Activated naive CD4-positive, alpha-beta T cell treated with anti-CD3 and anti-CD28 coated beads, Interleukin-2, amount 10 ng/mL, durations not matched to agents 7 days and 5 days (primary cell): ENCODE measurements at places on chromosomes 5 and 9.

- no peak overlapping the region for H3K4me3 ChIP-seq
- no peaks in the 10 kb centered on the region for H3K27me3 ChIP-seq
- no peak overlapping the region for H3K27ac ChIP-seq
- peaks cover 13% of the 10 kb centered on the region for H3K4me1 ChIP-seq
- DNase-seq: no peak
Observed at GRCh38 chr9:78325846-78326360, 29.0 kb downstream of the PSAT1 start.

- H3K27ac ChIP-seq: no peak overlapping the region
- no peak overlapping the region for H3K4me3 ChIP-seq
- no peak for DNase-seq
- H3K4me1 ChIP-seq: no peaks in the 10 kb centered on the region
- H3K36me3 ChIP-seq: peaks cover 13% of the 10 kb centered on the region
- H3K27me3 ChIP-seq: no peaks in the 10 kb centered on the region
Observed at GRCh38 chr9:5696884-5697283, 68.0 kb downstream of the RIC1 start.

GRCh38 chr5:144385597-144385996 is 214.9 kb downstream of the KCTD16 start:
- H3K27ac ChIP-seq: no peak overlapping the region
- no peaks in the 10 kb centered on the region for H3K4me1 ChIP-seq
- H3K4me3 ChIP-seq: no peak overlapping the region

DNA sequence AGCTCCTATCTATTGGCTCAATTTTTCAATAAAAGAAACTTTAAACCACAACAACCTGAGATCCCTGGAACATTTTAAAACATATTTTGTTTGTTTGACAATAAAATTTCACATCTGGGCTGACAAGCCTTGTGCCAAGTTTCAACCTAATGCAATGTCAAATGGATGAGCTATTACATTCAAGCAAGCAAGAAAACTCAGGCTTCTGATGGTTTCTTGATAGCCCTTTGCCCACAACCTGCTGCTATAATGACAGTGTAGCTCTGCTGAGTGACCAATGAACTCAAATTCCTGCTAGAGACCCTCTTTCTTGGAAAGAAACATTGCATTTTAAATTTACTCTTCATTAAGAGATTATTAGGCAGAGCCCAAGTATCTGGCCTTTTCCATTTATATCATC is 472.9 kb downstream of the ARHGEF28 start:
- no peaks in the 10 kb centered on the region for H3K36me3 ChIP-seq
- H3K27ac ChIP-seq: no peak overlapping the region
- no peak overlapping the region for H3K4me3 ChIP-seq
- no peaks in the 10 kb centered on the region for H3K4me1 ChIP-seq
- peaks cover 3% of the 10 kb centered on the region for H3K27me3 ChIP-seq

DNA sequence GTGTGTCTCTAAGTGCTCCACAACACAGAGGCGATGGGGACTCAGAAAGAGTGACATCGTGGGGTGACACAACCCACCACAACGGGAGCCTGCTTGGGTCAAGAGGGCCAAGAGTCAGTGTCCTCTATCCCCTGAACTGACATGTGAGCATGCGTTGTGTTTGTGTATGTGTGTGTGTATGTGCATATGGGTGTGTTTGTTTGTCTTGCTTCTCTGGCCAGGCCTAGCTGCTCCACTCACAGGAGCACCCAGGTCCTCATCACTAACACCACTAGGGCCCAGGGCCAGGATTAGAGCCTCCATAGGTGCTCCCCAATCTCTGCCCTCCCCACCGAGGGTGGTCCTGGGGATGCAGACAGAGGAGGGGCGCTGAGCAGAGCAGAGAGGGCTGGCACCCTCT is 115.0 kb upstream of the CTSV start:
- no peak overlapping the region for H3K27ac ChIP-seq
- H3K4me3 ChIP-seq: no peak overlapping the region
- H3K27me3 ChIP-seq: no peaks in the 10 kb centered on the region
- no peak for DNase-seq
- no peaks in the 10 kb centered on the region for H3K4me1 ChIP-seq

- H3K27ac ChIP-seq: no peak overlapping the region
- no peaks in the 10 kb centered on the region for H3K36me3 ChIP-seq
- H3K27me3 ChIP-seq: no peaks in the 10 kb centered on the region
- H3K4me1 ChIP-seq: no peaks in the 10 kb centered on the region
- no peak overlapping the region for H3K4me3 ChIP-seq
Observed at GRCh38 chr5:61089351-61089750, 72.9 kb downstream of the SMIM15 start.

DNA sequence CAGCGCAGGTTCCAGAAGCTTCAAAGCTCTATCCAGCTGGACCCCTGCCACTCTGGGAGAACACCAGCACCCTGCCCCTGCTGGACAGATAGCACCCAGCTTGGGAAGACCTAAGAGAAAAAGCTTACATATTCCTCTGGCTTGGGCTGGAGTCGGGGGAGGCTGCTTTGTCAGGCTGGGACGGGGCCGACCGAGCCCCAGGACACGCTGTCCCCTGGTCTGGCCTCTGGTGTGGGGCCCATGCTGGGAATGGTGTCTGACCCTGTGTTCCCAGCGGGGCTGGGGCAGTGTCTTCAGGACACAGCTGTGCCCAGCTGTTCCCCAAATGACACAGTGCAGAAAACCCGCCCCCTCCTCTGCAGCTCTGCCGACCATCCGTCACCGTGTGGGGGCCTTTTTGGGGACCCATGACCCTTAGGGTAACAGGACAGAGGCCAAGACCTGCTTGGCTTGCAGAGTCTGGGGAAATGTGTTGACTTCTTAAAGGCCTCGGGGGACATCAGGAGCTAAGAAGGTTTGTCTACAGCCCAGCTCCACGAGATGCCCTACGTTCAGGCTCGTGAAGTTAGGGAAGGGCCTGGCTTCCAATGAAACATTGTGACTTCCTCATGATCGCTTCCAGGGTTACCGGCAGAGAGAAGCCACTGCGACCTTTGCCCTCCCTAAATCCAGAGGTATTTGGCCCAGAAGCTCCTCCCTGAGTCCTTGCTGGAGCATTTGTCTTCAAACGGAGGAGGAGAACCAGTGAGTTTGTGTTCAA is 20.4 kb upstream of the SLC2A6 start:
- no peaks in the 10 kb centered on the region for H3K4me1 ChIP-seq
- DNase-seq: no peak
- H3K4me3 ChIP-seq: no peak overlapping the region
- no peaks in the 10 kb centered on the region for H3K36me3 ChIP-seq

- no peak overlapping the region for H3K27ac ChIP-seq
- H3K4me1 ChIP-seq: no peaks in the 10 kb centered on the region
- no peak overlapping the region for H3K4me3 ChIP-seq
- H3K27me3 ChIP-seq: no peaks in the 10 kb centered on the region
Observed at GRCh38 chr5:68548959-68549676, 333.6 kb downstream of the PIK3R1 start.

DNA sequence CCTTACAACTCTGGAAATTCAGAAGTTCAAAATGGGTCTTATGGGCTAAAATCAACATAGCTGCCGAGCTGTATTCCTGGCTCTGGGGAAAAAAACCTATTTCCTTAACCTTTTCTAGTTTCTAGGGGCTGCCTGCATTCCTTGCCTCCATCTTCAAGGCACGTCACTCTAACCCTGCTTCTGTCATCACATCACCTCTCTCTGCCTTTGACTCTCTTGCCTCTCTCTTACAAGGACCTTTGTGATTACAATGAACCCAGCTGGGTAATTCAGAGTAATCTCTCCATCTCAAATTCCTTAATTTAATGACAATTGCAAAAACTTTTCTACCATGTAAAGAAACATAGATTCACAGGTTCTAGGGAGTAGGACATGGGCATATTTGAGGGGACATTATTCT is 103.1 kb upstream of the SMC2 start:
- H3K4me3 ChIP-seq: no peak overlapping the region
- no peaks in the 10 kb centered on the region for H3K4me1 ChIP-seq
- no peaks in the 10 kb centered on the region for H3K27me3 ChIP-seq
- DNase-seq: no peak

GRCh38 chr5:1108023-1108864 is 3.6 kb downstream of the SLC12A7 start:
- peaks cover 21% of the 10 kb centered on the region for H3K36me3 ChIP-seq
- H3K4me3 ChIP-seq: peak overlapping the region; percentile 44
- peak overlapping the region; percentile 98 for H3K27ac ChIP-seq
- peaks cover 72% of the 10 kb centered on the region for H3K4me1 ChIP-seq
- DNase-seq: no peak

DNA sequence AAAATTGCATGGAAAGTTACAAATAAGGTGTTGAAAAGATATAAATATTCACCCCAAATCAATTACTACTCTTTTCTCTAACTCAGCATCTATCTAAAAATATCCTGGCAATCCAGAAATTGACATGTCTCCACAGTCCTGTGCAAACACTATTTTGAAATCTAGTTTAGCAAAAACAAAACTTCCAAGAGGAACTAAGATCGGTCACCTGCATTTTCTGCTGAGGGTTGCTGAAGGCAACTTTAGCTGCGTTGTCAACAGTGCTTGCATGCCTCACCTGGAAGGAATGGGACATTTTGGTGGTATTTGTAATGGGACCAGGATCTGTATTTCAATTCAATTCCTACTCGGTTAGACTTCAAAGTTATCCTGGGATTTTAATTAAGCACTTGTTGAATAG is 398.3 kb downstream of the NTRK2 start:
- no peak overlapping the region for H3K27ac ChIP-seq
- H3K4me1 ChIP-seq: no peaks in the 10 kb centered on the region
- DNase-seq: no peak
- H3K27me3 ChIP-seq: no peaks in the 10 kb centered on the region
- no peak overlapping the region for H3K4me3 ChIP-seq

DNA sequence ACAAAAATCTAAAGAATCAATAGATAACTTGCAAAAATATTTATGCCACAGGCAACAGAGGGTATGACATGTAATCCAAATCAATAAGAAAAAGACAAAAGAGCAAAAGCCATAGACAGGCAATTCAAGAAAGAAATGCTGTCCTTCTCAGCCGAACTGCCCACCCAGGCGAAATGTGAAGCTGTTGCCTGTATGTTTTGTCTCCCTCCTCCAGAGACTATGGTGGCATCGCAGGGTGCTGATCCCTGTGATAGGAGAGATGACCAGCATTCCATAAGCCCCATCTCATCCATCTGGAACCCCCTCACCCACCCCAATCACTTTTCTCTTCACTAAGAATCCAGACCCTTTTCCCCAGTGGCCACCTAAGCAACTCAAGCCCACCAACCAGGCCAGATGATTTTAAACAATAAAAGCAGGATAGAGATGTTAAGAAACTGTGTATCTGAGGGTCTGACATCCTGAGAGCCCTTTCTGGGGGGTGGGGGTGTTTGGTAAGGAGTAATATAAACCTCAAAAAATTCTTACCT is 5.3 kb upstream of the ACSL6 start:
- no peak overlapping the region for H3K4me3 ChIP-seq
- H3K27me3 ChIP-seq: peaks cover 69% of the 10 kb centered on the region

- H3K4me1 ChIP-seq: peaks cover 28% of the 10 kb centered on the region
- peak overlapping the region; percentile 10 for H3K4me3 ChIP-seq
- no peak overlapping the region for H3K27ac ChIP-seq
- DNase-seq: no peak
- H3K36me3 ChIP-seq: peaks cover 1% of the 10 kb centered on the region
Observed at GRCh38 chr5:103260951-103261350, 2.4 kb downstream of the MACIR start.

DNA sequence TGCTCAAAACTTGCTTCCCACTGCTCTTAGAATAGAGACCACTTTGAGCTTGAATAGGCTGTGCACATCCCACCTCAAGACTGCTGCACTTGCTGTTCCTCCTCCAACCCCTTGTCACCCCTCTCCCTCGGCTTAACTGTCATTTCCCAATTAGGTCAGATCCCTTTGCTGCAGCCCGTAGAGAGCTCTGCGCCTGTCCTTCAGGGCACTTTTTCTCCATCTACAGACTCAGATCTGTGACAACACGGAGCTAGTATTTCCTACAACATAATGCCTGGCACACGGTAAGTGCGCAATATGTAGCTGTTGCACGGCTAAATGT is 485 bp upstream of the HABP4 start:
- no peak overlapping the region for H3K27ac ChIP-seq
- DNase-seq: no peak
- H3K4me1 ChIP-seq: peaks cover 25% of the 10 kb centered on the region
- H3K4me3 ChIP-seq: peak overlapping the region; percentile 60
- H3K27me3 ChIP-seq: peaks cover 32% of the 10 kb centered on the region

DNA sequence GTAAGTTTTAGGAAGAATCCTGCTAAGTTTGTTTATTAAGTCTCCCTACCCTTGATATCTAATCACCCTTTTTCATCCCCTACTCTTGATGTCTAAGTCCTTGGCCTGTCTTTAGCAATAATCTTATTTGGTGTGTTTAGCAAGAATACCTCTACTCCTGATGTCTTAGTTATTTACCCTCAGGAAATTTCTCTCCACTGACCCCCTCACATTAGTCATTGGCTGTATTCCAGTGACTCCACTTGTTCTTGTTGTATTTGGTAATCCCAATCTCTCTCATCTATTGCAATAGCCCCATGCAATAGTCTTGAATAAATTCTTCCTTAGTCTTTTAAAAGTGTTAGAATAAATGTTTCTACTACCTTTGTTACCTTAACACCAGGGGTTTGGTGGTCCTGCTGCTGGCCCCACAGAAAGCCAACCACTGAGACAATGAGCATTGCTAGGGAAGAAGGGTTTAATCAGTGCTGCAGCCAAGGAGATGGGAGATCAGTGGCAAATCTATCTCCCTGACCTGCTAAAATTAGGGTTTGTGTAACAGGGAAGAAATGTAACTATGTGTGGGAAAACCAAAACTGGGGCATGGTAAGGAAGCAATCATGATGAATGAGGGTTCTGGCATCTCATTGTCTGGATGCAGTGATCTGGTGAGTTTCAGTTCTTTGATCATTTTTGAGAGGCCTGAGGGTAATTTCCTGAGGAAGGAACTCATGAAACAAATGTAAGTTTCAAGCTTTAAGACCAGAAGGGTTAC is 236.4 kb upstream of the DAB2 start:
- peaks cover 26% of the 10 kb centered on the region for H3K4me1 ChIP-seq
- DNase-seq: no peak
- H3K4me3 ChIP-seq: no peak overlapping the region
- no peaks in the 10 kb centered on the region for H3K36me3 ChIP-seq

GRCh38 chr5:153429761-153430380 is 60.6 kb upstream of the GRIA1 start:
- H3K36me3 ChIP-seq: no peaks in the 10 kb centered on the region
- H3K27me3 ChIP-seq: no peaks in the 10 kb centered on the region
- H3K27ac ChIP-seq: no peak overlapping the region
- no peak for DNase-seq

DNA sequence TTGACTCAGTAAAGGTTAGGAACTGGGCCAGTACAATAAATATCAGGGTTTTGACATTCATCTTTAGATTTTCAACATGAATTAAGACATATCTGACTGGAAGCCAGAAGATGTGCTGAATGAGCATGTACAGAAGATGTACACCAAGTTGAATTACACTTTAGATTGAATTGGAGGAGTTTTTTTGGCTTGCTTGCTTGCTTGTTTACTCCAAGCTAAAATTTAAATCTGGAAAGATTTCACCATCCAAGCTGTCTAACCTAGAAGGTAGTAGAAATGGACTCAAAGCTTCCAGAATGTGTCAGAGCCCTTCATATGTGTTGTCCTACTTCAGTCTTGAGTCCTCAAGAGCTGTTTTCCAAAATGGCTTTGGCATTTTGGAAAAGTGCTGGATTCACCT is 49.0 kb upstream of the FCHO2 start:
- no peak overlapping the region for H3K27ac ChIP-seq
- H3K27me3 ChIP-seq: no peaks in the 10 kb centered on the region
- H3K4me3 ChIP-seq: no peak overlapping the region
